ENCODE measurements at places on chromosomes 16 and 17.

DNA sequence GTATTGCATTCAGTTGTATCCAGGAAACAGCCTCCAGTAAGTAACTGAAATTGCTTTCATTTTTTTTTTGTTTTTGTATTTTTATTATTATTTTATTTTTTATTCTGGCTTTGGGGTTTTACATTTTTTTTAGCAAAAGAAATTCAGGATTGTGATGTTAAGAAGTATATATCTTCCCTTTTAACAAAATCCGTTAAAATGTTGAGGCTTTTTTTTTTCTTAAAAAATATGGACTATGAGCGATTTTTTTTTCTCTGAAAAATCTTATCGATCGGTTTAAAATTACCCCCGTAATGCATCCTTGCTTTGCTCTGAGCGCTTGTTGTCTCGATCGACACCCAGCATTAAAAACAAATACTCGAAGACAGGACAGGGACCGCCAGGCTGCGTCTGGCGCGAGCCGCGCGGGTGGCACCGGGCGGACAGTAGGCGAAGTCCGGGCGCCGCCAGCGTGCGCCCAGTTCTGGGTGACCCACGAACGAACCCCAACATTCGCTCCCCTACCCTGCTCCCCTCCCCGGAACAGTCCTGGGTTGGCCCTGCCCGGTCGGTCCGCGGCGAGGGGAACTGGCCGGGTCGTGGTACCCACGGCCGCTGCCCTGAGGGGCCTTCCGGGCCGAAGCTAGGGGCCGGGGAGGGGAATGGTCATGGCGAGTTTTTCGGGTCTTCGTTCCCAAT, 482 bp downstream of the BAHCC1 start:
- DNase-seq = peak; percentile 27

DNA sequence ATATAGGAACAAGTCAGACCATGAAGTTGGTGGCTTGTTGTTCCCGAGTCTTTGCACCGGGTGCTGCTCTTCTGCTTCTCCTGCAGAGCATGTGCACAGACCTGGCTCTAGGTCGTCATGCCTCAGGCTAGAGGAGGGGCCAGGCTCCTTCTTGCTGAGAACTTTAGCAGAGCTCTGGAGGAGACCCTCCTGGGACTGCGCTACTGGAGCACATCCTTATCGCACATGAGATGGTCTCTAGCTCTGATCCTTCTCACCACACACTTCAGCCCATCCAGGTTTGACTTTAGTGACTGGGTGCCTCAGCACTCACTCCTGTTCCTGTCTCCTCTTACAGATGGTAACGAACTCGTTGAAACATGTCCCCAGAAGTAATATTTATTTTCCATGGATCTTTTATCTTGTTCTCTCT, 14.9 kb downstream of the FOXK2 start:
- DNase-seq = no peak

DNA sequence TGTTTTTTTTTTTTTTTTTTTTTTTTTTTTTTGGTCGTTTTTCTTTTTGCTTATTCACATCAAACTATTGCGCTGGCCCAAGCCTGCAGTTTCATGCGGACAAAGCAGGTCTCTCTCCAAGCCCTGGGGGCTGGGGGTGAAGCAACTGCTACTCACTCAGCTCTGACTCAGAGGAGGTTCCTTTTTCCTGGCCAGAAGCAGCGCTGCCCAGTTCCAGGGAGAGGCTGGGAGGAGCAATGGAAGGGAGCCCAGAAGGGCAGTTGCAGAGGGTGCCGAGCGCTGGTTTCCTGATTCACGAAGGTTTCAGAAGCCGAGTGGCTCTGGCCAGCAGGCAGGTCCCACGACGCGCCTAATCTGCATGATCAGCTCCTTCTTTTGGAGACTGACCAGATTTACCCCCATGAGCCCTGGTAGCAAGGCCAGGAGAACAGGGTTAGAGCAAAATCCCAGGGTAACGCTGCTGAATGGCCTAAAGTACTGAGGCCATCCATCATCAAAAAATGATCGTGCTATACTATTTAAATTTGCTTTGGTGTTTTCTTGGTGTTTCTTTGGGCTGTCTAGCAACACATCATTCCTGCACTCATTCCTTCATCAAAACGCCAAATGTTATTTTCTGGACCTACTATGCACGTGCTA, 144.7 kb upstream of the SOX9 start:
- DNase-seq = peak; percentile 42

- DNase-seq = peak; percentile 83
These were observed 21.6 kb downstream of the PRKCB start for GRCh38 chr16:23857256-23857880.

DNA sequence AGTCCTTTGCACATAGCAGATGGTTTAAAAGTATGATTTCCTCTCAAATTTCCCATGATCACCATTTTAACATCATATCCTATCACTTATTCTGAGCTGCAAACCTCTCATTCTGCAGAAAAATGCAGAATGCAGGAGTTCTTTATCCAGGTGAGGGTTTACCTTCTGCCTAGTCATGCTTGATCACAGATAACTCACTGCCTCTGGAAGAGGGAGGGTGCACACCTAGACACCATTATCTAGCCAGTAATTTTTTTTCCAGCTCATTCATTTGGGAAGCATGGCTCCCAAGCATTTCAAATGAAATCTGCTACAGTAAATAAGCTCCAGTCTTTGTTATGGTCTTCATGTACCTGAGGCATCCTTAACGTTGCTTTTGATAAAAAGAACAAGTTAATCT, 38.0 kb downstream of the RFFL start:
- DNase-seq = no peak

DNA sequence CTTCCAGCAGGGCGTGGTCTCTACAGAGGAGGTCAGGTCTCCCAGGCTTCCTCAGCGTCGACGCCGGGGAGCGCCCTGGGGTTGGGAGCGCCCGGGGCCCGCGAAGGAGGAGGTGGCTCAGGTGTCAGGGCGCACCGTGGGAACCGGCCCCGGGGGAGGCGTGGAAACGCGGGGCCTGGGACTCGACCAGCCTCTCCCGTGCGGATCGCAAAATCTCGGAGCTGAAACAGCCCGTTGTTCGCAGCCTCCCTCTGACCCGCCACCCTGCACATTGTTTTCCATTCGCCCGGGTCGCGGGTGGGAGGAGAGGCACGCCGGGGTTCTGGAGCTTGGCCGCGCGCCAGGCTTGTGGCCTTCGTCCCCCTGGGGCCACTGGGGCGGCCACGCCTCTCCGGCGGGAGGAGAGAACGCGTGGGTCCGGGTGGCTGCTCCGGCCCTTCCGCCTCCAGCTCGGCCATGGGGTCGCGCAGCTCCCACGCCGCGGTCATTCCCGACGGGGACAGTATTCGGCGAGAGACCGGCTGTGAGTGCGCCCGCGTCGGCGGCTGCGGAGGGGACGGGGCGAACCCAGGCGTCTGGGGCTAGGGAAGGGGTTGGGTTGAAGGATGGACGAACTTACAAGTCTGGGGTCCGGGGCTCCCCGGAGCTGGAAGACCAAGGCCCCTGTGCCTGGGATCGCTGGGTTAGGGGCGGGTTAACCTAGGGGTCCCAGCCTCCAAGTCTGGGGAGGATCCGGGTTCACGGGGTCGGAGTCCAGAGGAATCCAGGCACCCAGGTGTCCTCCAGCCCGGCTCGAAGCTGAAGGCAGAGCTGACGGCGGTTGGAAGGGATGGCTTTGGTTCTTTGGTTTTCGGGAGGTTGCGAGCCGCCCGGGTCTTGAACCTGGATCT, at the start of gene CHP2:
TSS of gene CHP2 (plus strand) at position 433 of the 890 bp plus-strand sequence. CDS start at position 457, 24 bp downstream.
- no peak for DNase-seq
